Cardiac muscle cell (in vitro differentiated cells and primary cell): ENCODE measurements at places on chromosomes 12 and 14. TPM values are rescaled to one million over a fixed set of nuclear protein-coding genes. Genes with fewer than 3 reads are reported as not detected.

Gene FOXG1
- polyA plus RNA-seq = 0.15 TPM in 1 of 2 replicates, not detected in the other

Gene KRT83
- not detected in 2 replicates for polyA plus RNA-seq

Gene CACNA1C
- 30.4 and 40.8 TPM in 2 replicates for polyA plus RNA-seq

Gene ANG
- polyA plus RNA-seq = 2.1 and 2.7 TPM in 2 replicates

Gene DNAJC22
- polyA plus RNA-seq = 0.33 and 1.1 TPM in 2 replicates

Gene KCNH5
- polyA plus RNA-seq = 0.46 TPM in 1 of 2 replicates, not detected in the other

Gene WNT5B
- 170 and 240 TPM in 2 replicates for polyA plus RNA-seq

Gene GATC
- polyA plus RNA-seq = 11.4 and 12.7 TPM in 2 replicates

Gene AGAP2
- 0.05 and 0.10 TPM in 2 replicates for polyA plus RNA-seq

Gene CCDC196
- 0.13 TPM in 1 of 2 replicates, not detected in the other for polyA plus RNA-seq

Gene NKX2-8
- not detected in 2 replicates for polyA plus RNA-seq

Gene TTC9
- polyA plus RNA-seq = 1.1 and 1.3 TPM in 2 replicates

Gene DDX11
- polyA plus RNA-seq = 41.8 and 56.4 TPM in 2 replicates

Gene ASIC1
- polyA plus RNA-seq = 4.6 and 6.9 TPM in 2 replicates

Gene AICDA
- polyA plus RNA-seq = not detected in 2 replicates

Gene NRXN3
- 0.51 and 1.5 TPM in 2 replicates for polyA plus RNA-seq

Gene PPP1R36
- 0.19 and 0.40 TPM in 2 replicates for polyA plus RNA-seq

Gene C14orf180
- polyA plus RNA-seq = 13.3 and 19.7 TPM in 2 replicates

Gene ARHGDIB
- polyA plus RNA-seq = 6.5 and 6.7 TPM in 2 replicates

Gene DTX1
- polyA plus RNA-seq = 0.46 TPM in 1 of 2 replicates, not detected in the other

Gene RTN1
- 0.89 and 3.4 TPM in 2 replicates for polyA plus RNA-seq

Gene REM2
- 2.7 and 7.1 TPM in 2 replicates for polyA plus RNA-seq

Gene SOAT2
- 1.3 and 1.9 TPM in 2 replicates for polyA plus RNA-seq
